Mucosa of gallbladder (tissue), 1 donor: ENCODE measurements at places on chromosomes 2 and 18. TPM values are rescaled to one million over a fixed set of nuclear protein-coding genes. Genes with fewer than 3 reads are reported as not detected.
A peak's percentile ranks its signal among the peaks of the same experiment; 100 is the strongest.

Gene GPR45
- not detected for total RNA-seq

Gene BCL2
- 18.5 TPM for total RNA-seq

Gene ANKRD44
- total RNA-seq, result 40.6 TPM

Gene CLEC4F
- 0.17 TPM for total RNA-seq

Gene HJURP
- total RNA-seq, result 1.9 TPM

Gene DSG2
- 103 TPM for total RNA-seq

Gene DYSF
- total RNA-seq, result 12.8 TPM

Gene ACKR3
- 12.0 TPM for total RNA-seq

Gene STON1
- 30.7 TPM for total RNA-seq

Gene PLB1
- total RNA-seq, result 7.2 TPM

Gene SERPINB5
- 0.14 TPM for total RNA-seq

GRCh38 chr2:2872713-2873449 is 504.7 kb downstream of the EIPR1 start:
- DNase-seq, result no peak

DNA sequence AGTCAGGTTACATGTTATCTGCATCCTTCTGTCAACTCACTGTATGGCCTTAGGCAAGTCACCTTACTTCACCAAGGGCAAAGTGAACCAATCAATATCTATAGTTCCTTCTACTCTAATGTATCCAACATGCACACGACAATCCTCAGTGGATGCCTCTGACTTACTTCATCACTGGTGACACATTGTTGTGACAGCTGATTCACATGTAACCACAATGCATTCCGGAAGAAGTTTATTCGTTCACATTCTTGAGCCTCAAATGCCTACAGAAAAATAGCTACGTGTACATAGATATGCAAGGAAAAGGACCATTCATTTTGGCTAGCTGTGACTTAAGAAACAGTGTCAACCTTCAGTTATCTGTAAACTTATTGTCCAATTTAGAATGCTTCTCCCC is 26.3 kb upstream of the EPG5 start:
- DNase-seq, result no peak

- DNase-seq, result no peak
Observed at GRCh38 chr2:130387804-130388203, 31.9 kb downstream of the PTPN18 start.

DNA sequence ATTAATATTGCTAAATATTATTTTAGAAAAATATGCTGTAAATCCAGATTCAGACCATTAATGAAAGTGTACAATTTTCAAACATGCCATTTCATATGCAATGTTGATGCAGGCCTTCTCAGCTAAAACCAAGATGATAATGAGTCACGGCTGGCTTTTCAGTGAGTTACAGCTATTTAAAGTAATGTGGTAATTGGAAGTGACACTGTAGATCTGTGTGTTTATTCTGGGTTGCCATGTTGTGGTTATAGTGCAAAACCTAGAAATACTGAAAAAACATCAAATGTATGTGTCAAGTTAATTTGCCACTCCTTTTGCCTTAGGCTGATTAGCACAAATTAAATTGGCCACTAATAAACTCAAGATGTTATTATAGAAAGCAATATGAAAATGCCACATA is 506.6 kb downstream of the ERBB4 start:
- DNase-seq, result no peak

DNA sequence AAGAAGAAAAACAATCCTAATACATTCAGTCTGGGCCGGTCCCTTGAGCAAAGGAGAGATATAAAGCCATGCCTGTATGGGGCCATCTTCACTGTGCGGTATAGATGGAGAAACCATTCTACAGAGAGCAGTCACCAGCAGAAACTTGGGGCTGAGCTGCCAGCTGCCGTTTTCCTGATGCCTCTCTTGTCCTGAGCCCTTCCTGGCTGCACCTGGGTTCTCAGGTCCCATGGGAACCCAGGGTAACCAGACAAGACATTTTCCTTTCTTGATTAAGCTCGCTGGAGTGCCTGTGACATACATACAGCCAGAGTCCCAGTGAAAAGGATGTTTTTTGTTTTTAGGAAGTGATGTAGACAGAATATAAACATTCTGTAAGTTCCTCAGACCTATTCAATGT is 5.3 kb upstream of the METTL21A start:
- DNase-seq, result no peak

GRCh38 chr2:9590641-9591040 is 35.0 kb upstream of the ADAM17 start:
- no peak for DNase-seq

GRCh38 chr2:239814116-239814860 is 210.9 kb downstream of the NDUFA10 start:
- DNase-seq, result no peak

DNA sequence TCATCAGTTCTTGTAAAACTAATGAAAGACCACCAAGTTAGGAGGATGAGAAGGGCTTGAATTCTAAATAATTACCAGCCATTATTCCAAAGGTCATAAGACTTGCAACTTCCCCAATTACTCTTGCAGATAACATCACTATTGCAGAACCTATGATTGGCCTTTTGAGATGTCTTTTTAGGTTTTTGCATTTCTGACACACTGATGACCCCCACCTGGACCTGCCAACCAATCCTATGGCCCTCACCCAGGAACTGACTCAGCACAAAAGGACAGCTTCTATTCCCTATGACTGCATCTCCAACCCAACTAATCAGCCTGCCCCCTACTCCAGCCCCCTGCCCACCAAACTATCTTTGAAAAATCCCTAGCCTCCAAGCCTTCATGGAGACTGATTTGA is 111.5 kb upstream of the COPS8 start:
- DNase-seq, result no peak

- DNase-seq, result no peak
Observed at GRCh38 chr2:105683011-105683492, 61.7 kb upstream of the NCK2 start.

DNA sequence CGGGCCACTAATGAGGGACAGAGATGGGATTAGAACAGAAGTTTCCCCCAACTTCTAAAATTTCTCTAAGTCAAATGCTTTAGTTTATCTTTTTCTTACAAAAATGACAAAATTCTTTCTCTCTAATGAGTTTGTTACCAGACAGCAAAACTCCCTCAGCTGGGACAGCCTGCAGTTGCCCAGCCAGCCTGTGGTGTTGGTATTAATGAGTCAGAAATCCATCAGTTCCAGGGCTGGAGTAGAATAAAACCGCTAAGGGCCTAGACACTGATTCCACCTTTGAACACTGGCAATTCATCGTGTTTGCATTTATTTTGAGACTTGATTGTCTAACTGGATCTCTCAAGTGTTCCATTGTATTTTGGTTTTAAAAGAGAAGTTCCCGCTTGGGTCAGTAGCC is 38.3 kb upstream of the SMAD2 start:
- DNase-seq, result no peak

DNA sequence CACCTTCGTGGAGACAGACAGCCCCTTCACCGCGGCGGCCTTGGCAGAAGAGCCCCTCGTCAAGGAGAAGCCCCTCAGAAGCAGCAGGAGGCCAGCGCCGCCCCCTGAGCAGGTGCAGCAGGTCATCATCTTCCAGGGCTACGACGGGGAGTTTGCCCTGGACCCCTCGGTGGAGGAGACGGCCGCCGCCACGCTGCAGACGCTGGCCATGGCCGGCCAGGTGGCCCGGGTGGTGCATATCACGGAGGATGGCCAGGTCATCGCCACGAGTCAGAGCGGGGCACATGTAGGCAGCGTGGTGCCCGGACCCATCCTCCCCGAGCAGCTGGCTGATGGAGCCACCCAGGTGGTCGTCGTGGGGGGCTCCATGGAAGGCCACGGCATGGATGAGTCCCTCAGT is 145.7 kb downstream of the PTGR3 start:
- no peak for DNase-seq

GRCh38 chr18:63869851-63870250 is 17.7 kb upstream of the SERPINB2 start:
- DNase-seq, result no peak

- DNase-seq, result no peak
Observed at GRCh38 chr2:74862020-74862964, 28.4 kb downstream of the HK2 start.

DNA sequence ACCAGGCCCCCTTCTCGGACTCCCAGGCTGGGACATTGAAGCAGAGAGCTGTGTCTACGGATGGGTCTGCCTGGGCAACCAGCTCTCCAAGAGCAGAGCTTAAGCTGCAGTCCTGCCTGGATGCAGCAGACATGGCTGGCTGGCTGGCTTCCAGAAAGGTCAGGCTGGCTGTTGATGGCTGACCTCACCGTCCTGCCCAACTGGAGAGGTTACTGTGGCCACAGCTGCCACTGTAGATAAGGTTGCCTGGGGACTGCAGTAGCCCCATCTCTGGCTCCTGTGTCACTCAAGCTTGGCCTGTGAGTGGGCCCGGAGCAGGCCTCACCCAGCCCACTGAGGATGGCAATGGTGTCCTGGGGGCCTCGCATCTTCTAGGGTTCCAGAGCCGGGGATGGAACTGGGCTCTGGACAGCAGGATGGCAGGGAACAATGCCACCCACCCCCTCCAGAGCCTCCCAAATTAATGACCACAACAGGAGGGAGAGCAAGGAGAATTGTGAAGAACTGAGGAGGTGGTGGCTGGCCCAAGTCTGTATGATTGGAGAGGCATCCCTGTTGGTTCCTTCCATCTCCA is 37.0 kb upstream of the FOSL2 start:
- DNase-seq, result peak; percentile 72

GRCh38 chr2:221465776-221466175 is 106.3 kb downstream of the EPHA4 start:
- DNase-seq, result no peak

GRCh38 chr2:120859128-120859527 is 123.5 kb downstream of the GLI2 start:
- DNase-seq, result no peak

DNA sequence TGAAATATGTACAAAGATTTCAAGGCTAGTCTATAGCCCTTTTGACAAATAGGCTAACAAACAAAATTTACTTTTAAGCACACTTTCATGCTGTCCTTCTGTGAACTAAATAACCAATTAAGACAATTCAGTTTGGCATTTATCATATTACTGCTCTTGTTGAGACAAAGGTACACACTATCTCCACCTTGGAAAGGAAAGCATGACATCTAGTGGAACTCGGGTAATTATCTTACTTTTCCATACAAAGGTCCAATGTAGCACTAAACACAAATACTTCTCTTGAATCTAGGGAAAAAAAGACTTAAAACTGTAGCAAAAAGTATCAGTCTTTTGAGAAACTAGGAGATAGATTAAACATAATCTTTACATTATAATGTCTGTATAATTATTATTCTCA is 125.0 kb upstream of the CD226 start:
- DNase-seq, result no peak

DNA sequence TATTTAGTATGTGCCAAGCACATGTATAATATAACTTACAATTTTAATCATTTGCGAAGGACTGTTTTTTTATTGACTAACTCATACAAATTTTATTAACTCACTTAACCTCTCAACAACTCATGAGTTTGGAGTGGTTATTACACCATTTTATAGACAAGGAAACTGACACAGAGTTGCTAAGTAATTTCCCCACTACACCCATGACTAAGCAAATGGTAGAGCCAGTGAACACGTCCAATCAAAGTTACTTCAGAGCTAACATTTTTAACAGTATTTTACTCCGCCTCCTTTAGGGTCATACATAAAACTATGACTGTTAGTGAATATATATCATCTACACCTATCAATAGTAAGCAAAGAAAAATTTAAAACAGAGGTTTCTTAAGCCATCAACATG is 556.7 kb upstream of the FSIP2 start:
- DNase-seq, result no peak

DNA sequence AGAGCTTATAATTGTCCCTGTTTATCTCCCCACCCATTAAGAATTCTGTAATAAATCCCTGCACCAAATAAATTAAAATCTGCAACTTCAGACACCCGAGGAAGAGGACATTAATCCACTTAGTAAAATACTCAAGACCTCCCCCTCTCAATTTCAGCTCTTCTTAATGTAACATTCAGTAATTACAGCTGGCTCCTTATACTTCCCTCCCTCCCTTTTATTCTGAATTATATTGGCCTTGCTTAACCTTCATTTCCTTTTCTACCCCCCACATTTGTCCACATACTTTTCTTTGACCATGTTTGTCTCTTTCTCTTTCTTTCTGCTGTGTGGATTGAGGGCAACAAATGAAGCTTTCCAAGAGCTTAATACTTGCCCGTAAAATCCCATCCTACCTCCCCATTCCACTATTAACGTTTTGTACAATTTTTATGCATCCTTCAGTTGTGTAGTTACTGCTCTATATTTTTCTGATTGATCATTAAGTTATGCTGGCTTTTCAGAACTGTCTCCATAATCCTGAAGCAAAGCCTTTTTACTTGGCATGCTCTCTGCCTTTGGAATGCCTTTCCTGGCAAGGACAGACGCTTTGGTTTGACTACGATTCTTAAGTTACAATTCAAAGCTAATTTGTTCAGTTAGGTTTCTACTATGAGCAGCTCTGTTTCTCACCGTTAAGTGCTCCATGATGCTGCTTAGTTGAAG is 580.1 kb downstream of the ZEB2 start:
- DNase-seq, result no peak

DNA sequence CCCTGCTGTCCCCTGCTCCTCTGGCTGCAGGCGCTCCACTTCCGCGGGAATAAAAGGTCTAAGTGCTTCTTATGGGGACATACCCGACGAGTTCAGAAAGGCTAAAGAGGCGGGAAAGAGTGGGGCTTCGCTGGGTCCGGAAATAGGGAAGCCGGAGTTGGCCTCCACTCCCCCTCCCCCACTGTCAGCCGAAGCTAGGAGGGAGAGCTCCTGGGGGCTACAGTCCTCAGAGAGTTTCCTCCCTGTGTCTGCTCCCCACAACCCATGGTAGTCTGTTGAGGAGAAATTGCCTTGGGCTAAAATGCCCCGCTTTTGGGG is 7.2 kb downstream of the GAD1 start:
- no peak for DNase-seq

DNA sequence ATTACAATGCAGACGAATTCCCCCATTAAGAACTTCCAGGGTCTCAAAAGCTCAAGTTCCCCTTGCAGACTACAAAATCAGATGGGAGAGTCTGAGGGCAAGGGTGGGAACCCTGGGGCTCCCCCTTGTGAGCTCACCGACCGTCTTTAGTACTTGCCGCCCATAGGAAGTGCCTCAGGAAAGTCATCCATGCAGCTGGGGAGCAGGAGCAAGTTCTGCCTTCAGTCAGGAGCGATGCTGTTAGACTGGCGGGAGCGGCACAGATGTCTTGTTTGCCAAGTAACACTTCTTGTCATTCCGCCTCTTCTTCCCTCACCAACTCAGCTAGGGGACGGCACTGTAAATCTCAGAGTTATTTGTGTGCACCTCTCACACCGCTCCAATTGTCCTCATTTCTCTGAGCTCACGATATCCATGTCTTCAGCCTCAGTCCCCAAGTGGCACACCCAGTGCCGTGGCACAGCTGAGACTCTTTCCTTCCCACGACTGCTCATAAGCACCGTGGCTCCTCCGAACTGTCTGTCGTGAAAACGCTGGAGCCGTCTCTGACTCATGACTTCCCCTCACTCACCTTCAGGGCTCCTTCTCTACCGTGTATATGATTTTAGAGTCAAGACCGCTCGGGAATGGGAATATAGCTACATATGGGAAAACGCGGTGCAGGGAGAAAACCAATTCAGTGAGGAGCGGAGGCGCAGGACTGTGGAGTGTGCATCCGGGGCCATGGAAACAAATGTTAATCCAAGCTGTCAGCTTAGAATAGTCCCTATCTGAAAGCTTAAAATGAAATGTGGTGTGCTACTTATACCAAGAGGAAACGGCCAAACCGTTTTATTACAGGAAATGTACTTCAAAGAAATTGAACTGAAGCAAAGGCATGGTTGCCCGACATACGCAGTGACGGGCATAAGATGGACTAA is 34.0 kb downstream of the UXS1 start:
- DNase-seq, result no peak
